NCI-H69 (cell line): ENCODE measurements at places on chromosomes 7 and 10.

DNA sequence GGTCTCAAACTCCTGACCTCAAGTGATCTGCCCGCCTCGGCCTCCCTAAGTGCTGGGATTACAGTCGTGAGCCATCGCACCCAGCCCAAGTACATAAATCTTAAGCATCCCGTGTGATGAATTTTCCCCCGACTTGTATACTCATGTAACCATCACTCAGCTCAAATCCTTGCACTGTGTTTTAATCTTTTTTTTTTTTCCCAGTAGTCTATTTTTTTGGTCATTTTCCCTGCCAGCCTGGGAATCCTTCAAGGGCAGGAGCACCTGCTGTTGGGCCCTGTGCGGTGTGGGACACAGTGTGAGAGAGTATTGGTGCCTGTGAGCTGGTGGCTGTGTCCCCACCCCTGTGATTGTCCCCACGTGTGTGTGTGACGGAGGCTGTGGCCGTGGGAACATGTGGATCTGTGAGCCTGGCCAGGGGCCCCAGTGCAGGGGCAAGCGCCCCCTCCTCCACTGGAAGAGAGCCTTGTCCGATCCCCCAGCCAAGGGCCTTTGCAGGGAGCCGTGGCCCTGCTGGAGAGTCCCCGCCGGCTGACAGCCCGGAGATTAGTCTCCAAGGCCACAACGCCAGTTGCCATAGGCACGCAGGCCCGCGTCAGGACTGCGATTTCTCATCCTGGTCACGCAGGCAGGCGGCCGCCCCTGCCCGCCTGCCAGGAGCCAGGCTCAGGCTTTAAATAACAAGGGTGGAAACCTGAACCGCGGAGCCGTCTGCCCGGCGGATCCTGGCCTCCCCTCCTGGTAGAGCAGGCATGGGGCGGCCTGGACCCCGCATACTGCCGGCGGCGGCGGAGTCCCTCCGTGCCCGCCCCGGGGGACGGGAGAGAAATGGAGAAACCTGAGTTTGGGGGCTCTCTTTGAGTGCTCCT, 26.5 kb downstream of the GTF2IRD1 start:
- DNase-seq = peak; percentile 96

- no peak for DNase-seq
Observed at GRCh38 chr7:50270531-50271018, 33.9 kb upstream of the IKZF1 start.

DNA sequence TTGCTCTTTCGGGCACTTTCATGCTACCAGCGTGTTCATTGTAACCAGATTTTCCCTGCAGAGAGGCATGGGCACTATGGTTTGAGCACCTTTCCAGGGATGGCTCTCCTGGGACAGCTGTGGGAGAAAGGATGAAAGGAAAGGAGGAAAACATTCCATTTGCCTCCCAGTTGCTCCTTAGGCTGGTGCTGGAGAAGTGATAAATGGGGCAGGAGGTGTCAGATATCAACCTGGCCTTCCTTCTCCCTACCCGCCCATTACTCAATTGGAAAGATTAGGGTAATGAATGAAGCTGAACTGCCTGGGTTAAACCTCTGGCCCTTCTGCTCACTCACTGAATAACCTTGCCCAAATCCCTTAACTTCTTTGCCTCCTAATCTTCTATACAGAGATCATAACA, 228.4 kb downstream of the PLXNA4 start:
- no peak for DNase-seq

- no peak for DNase-seq
Observed at GRCh38 chr7:45416846-45417245, 157.3 kb upstream of the ADCY1 start.

- DNase-seq = no peak
Observed at GRCh38 chr7:132485136-132485535, 91.1 kb downstream of the PLXNA4 start.
